ENCODE measurements at places on chromosomes 4 and X.

- peak; percentile 33 for DNase-seq
These were observed 17.4 kb downstream of the SORCS2 start for GRCh38 chr4:7209699-7210098.

GRCh38 chr4:77187322-77187721, 30.3 kb downstream of the CCNG2 start:
- DNase-seq = no peak

DNA sequence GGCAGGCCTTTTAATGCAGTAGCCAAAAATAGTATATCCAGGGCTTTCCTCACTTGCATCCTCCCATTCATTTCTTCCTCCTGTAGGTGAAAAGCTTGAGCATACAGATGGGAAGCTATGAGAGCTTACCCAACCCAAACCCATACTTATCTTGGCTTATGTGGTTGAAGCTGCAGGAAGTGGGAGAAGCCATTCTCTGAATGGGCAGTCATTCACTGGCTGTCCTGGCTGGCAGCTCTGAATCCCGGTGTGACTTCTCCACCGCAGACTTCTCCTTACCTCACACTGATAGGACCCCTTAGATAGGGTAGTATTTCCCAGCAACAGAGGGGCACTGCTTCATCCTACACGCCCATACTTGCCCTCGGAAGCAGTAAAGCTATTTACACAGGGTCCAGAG, 125.4 kb downstream of the AMMECR1 start:
- no peak for DNase-seq

DNA sequence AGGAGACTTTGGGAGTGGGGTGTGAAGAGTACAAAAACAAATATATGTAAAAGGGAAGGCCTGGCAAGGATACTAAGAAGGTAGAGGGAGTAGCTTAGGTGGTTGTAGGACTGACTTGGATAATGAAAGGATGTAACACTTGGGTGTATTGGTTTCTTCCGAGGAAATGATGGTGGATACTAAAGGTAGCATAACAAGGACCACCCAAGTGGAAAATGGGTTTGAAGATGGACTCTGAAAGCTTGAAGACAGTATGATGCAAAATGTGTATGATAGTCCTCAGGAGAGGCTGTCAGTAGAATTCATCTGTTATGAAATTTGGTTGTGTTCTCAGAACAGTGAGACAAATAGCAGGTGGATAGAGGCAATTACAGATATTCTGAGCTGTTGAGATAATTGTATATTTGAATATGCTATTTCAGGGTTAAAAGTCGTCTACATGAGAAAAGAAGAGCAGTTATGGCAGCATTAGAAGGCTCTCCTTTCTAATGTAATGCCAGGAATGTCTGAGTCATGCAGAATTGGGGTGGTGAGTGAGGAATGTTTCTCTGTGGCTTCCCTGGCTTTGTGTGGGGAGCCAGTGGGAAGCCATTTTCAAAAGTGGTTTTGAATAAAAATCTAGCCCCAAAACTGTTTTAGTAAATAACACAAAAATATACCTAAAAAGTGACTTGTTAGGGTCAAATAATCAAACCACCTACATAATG, 75.6 kb downstream of the FHIP1A start:
- DNase-seq = peak; percentile 94

- DNase-seq = peak; percentile 66
These were observed 59.7 kb downstream of the NEIL3 start for GRCh38 chr4:177369372-177369771.

- no peak for DNase-seq
These were observed 88.4 kb upstream of the TET2 start for GRCh38 chr4:105058177-105058812.

GRCh38 chrX:38770152-38770551, 31.1 kb upstream of the MID1IP1 start:
- DNase-seq = no peak

DNA sequence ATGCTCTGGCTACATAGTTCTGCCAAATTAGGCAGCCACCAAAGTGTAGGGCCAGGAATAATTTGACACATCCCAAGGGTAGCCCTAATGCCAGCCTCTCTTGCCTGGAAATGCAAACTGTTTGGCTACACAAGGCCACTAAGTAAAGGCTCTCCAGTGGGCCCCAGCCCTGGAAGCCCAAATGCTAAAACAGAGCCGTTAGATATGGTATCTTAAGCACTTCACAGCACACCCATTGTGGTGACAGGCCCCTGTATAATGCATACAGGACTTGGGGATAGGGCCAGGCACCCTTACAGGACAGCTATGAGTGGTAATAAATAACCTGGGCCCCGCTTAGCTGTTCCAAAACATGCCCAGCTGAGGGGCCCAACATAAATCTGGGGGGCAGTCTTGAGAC, 623.9 kb downstream of the BCOR start:
- DNase-seq = peak; percentile 36

DNA sequence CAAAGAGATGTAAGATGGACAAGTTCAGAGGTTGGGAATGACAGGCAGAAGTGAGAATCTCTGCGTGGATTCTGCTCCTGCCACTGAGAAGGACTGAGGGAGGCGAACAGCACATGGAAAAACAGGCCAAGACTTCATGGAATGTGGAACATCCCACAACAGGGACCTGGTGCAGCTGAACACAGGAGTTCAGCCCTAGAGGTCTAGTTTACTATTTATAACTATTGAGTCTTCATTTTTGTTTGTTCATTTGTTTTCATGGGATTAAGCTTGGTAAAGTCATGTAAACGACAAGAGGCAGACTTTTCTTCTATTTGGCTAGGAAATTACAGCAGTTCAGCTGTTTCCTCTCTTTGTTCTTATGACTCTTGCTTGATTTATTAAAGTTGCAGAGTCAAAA, 234.5 kb downstream of the MAML3 start:
- DNase-seq = peak; percentile 74

- no peak for DNase-seq
These were observed 18.5 kb downstream of the METAP1 start for GRCh38 chr4:99013884-99014523.

DNA sequence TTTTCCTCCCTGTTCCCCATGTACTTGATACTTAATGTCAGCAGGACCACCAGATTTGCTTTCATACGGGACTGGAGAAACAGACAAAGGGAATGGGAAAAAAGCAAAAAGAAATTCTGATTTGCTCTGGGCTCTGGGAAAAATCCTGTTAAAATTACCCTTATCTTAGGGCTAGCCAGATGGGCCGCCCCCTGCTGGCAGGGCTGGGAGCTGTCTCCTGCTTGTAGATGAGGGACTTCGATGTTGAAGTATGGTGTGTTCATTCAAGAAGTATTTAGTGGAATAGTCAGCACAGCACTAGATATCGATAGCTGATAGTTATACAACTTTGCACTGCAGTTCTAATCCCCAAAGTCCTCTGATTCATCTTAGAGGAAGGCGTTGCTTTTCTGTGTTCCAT, 45.8 kb downstream of the BCORL1 start:
- DNase-seq = peak; percentile 22

DNA sequence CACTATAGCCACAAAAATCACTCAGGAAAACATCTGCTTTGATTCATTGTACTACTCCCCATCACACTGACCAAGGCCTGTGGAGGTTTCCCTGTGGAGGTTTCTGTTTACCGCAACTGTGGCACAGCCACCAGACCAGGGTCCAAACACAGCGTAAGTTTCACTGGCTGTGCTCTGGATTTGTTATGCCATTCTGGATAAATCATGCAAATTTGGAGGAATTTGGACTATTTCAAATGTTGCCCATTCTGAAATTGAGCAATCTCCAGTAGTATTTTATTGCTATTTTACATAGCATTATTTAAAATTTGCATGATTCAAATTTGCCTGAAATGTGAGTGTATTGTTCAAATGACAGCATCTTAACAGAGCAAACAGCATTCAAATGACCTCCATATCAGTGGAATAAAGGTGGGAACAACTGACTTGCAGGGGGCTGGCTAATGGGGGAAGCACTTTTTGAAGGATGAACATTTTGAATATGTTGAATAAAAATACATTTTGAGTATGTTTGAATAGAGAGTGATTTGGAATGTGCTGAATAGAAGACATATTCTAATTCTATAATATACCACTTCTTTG, 66.1 kb upstream of the ACSL1 start:
- no peak for DNase-seq

GRCh38 chr4:127400731-127401346, 231.9 kb upstream of the INTU start:
- peak; percentile 80 for DNase-seq

DNA sequence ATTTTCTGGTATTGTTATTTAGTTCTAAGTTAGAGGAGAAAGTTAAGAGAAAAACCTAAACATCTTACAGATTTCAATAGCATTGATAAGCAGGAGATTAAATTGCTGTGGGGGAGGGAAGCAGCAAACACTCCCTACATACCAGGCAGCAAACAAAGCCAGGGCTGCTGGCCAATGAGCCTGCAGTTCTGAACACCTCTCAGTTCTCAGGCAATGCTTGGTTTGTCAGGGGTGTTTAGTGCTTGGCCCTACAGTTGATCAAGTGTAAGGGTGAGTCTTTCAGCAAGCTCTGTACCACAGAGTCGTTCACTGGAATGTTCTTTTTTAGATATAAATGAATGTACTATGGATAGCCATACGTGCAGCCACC, 38.6 kb downstream of the EGFL6 start:
- DNase-seq = no peak

DNA sequence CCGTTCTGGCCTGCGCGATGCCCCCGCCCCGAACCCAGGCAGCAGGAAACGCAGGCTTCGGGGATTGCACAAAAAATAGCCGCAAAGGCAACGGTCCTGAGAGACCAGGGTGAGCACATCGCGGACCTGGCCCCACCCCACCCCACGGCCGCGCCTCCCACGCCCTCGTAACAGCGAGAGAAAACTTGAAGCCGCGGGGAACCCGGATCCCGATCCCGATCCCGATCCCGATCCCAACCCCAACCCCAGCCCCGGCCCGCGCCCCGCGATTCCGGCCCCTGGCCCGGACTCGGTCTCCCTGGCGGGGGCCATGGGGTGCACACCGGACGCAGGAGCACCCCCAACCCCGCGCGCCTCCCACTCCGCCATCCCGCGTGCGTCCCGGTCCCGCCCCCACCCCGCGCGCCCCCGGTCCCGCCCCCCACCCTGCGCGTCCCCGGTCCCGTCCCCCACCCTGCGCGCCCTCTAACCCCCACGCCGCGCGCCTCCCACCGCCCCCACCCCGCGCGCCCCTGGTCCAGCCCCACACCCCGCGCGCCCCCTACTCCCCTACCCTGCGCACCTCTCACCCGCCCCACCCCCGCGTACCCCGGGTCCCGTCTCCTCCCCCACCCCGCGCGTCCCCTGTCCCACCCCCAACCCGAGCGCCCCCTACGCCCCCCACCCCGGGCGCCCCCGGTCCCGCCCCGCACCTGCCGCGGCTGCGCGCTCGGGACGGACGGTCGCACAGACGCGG, 29.0 kb downstream of the NOP14 start:
- peak; percentile 31 for DNase-seq

DNA sequence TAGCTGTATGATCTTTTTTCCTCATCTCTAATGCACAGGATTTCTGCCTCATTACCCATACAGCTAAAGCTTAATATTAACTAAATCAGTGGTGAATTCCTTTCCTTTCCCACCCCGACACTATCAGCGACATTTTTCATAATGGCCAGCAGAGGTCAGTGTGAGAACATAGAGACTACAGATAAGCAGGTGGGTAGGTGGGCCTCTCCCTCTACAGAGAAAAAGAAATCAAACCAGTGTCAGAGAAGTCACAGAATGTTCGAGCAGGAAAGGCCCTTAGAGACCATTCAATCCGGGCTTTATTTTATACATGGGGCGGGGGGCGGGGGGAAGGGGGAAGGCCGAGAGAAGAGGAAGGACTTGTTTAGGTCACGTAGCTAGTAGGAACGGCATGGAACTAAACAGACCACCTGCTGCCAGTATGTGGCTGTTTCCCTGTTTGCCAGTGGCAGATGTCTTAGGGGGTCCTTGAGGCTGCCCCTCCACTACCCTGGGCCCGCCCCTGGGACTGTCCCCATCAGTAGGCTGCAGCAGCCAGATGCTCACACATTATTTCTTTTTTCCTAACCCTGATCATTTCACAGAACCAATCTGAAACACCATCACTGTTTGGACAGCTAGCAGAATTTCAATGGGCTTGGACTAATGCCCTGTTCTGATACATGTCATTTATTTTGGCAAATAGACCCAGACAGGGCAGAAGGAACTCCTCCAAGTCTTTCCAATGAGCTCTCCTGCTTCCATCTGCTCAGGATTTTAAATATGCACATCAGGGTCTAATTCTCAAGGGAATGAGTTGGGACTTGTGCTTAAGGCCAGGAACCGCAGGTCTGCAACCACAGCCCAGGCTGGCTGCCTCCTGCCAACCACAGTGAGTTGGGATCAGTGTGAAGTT, 133.4 kb downstream of the ATG4A start:
- DNase-seq = peak; percentile 27

DNA sequence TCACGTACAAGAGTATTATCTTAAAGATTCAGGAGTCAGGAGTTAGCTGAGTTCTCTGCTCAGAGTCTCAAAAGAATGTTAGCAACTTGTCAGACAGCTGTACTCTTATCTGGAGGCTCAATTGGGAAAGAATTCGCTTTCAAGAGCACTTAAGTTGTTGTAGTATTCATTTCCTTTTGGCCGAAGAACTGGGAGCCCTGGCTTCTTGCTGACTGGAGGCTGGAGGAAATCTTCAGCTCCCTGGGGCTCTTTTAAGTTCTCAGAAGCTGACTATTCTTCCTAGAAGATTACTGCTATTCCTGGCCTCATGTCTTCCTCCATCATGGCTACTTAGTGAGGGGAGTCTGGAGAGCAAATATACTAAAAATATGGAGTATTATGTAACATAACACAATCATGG, 587.2 kb downstream of the EPHA5 start:
- peak; percentile 0 for DNase-seq

DNA sequence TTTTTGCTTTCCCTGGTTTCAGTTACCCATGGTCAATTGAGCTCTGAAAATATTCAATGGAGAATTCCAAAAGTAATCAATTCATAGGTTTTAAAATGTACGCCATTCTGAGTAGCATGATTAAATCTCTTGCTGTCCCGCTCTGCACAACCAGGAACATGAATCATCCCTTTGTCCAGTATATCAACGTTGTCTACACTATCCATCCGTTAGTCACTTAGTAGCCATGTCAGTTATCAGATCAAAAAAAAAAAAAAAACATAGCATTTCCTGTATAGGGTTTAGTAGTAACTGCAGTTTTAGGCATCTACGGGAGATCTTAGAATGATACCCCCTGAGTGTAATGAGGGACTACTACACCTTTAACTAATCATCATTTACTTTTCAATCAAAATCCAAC, 15.1 kb downstream of the LAMP2 start:
- DNase-seq = peak; percentile 50

DNA sequence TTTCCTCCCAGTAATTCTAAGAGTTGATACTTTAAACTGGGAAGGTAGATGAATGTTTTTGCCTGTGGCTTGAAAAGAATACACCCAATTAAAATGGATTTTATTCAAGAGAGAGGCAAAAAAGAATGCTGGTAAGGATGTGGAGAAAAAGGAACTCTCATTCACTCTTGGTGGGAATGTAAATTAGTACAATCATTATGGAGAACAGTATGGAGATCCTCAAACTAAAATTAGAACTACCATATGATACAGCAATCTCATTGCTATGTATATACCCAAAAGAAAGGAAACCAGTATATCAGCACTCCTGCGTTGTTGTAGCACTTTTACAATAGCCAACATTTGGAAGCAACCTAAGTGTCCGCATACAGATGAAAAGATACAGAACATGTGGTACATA, 75.2 kb downstream of the ANKRD50 start:
- no peak for DNase-seq

All from fibroblast of skin of back (primary cell).